Pericardium fibroblast (primary cell): ENCODE measurements at places on chromosomes 3 and 15. TPM values are rescaled to one million over a fixed set of nuclear protein-coding genes. Genes with fewer than 3 reads are reported as not detected.

SLC2A2 gene
- not detected in 2 replicates for total RNA-seq

GOLGA8F gene
- not detected in 2 replicates for total RNA-seq

FHIT gene
- total RNA-seq, result 1.5 and 6.2 TPM in 2 replicates

TUSC7 gene
- not detected in 2 replicates for total RNA-seq

ITIH4 gene
- 0.23 TPM in 1 of 2 replicates, not detected in the other for total RNA-seq

PATL2 gene
- not detected in 2 replicates for total RNA-seq

HAPLN3 gene
- total RNA-seq, result 3.7 and 13.7 TPM in 2 replicates

C3orf52 gene
- 1.3 and 2.9 TPM in 2 replicates for total RNA-seq

SHF gene
- total RNA-seq, result 2.9 and 4.7 TPM in 2 replicates

ESYT3 gene
- 0.85 and 1.4 TPM in 2 replicates for total RNA-seq

ATP8B4 gene
- 0.43 and 4.4 TPM in 2 replicates for total RNA-seq

ZPLD1 gene
- total RNA-seq, result not detected in 2 replicates

GPR62 gene
- total RNA-seq, result 0.17 TPM in 1 of 2 replicates, not detected in the other

GRAMD1C gene
- 1.3 and 3.0 TPM in 2 replicates for total RNA-seq

SETMAR gene
- total RNA-seq, result 9.7 and 15.0 TPM in 2 replicates

CYP1A2 gene
- not detected in 2 replicates for total RNA-seq

AQP9 gene
- under 0.01 TPM in 1 of 2 replicates, not detected in the other for total RNA-seq

HOMER2 gene
- 1.6 and 1.9 TPM in 2 replicates for total RNA-seq

RPS17 gene
- 3,826 and 6,562 TPM in 2 replicates for total RNA-seq

IQCF5 gene
- total RNA-seq, result not detected in 2 replicates

CPLX3 gene
- total RNA-seq, result not detected in 2 replicates

ACTRT3 gene
- 2.3 and 6.5 TPM in 2 replicates for total RNA-seq

HHLA2 gene
- not detected in 2 replicates for total RNA-seq

DISP2 gene
- 0.09 and 0.23 TPM in 2 replicates for total RNA-seq
